Lower leg skin (tissue), 4 donors: ENCODE measurements at places on chromosomes 1 and 21.

DNA sequence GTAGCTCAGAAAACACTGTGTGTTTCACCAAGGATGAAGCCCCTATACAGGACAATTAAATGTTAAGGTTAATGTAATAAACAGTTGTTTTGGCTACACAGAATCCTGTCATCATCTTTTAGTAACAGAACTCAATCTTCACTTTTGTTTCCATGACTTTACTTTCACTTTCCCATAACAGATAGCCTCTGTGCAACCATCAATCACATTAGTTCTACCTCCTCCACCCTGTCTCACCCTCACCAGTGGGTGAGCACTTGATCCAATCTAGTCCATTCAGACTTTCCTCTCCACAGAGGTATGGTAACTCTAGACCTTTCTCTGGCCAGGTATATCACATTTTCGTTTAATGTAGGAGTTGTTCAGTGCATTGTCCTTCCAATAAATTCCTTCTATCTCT, 1018.5 kb downstream of the ADGRL2 start:
- DNase-seq = no peak

- DNase-seq = no peak
These were observed 24.4 kb downstream of the OR10R2 start for GRCh38 chr1:158496374-158496773.

GRCh38 chr1:64934115-64934877, 32.1 kb downstream of the JAK1 start:
- peak; percentile 44 for DNase-seq

DNA sequence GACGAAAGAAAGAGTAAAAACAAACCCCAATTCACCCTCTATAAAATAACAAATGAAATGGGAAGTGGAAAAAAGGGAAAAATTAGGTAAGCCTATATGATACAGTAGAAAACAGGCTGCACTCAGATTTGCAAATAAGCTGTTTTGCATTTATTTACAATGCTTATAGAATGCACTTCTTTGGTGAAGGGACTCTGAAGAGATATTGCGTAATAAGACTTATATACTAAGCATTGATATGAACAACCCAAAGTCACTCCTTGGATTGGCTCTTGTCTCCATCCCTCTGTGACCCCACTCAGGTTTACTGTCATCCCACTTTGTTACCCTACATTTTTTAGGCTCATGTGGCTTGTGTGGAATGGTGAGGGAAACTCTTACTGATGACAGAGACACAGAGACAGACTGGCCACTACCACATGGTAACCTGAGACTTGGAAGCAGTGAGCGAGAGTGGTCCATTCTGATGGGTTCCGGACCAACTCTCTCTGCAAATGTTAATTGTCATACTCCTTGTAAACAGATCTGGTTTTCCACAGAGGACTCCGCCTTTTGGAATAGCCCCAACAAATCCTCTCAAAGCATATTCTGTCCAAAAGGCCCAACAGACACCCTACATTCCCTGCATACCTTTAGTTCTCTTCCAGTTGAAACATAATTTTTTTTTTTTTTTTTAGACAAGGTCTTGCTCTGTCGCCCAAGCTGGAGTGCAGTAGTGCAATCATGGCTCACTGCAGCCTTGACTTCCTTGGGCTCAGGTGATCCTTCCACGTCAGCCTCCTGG, 11.0 kb downstream of the GSTM5 start:
- no peak for DNase-seq

DNA sequence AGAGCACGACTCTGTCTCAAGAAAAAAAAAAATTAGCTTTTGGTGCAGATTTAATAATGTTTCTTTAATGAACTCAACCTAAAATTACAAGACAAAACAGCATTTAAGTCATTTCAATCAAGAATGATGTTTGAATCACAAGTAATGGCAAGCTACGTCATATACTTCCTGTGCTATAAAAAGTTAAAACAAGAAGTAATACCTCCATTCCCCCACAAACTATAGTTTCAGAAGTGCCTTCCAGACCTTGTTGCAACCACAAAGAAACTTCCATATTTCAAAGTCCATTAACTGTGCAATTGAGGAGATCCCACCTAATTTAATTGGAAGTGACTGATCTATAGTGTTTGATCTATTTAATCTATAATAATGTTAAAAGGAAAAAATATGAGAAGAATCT, 15.1 kb downstream of the NRDC start:
- DNase-seq = no peak

- DNase-seq = no peak
These were observed 150.9 kb downstream of the PHTF1 start for GRCh38 chr1:113608399-113608798.

- DNase-seq = no peak
These were observed 41.8 kb downstream of the MACO1 start for GRCh38 chr1:25472471-25472870.

DNA sequence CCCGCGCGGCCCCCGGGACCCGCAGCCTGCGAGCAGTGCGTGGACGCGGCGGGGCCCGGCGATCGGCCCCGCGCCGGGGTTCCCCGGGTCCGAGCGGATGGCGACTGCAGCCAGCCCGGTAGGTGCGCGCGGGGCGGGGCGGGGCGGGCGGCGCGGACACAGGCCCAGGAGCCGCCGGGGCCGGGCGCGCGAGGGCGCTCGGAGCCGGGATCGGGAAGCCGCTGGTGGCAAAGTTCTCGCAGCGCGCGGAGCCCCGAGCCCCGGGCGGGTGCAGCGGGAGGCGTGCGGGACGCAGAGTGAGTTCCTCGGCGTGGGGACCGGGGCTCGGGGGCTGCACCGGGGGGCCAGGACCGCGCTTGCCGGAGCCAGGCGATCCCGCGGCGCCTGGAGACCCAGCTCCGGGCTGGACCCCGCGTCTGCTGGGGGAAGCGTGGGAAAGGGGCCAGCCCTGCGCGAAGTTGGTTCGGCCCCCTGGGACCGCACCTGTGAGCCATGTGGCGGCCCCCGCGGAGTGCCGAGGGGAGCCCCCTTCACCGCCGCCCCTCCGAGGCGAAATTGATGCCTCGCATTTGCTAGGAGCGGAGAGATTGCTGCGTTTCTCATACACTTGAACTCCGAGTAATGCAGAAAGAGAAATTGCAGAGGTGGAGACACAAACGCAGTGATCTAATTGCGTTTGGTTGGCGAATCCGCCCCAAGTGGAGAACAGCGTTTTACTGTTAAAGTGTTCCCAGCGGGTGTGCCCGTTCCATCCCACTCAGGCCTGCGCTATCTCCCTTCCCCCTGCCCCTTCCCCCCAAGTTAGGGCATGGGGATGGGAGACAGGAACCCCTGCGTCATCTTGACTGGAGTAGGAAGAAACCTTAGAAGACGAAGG, 228.9 kb upstream of the TMEM51 start:
- DNase-seq = no peak

- no peak for DNase-seq
These were observed 19.7 kb downstream of the OR6Y1 start for GRCh38 chr1:158534496-158534895.

- DNase-seq = no peak
These were observed 50.2 kb upstream of the TNR start for GRCh38 chr1:175793617-175794016.

DNA sequence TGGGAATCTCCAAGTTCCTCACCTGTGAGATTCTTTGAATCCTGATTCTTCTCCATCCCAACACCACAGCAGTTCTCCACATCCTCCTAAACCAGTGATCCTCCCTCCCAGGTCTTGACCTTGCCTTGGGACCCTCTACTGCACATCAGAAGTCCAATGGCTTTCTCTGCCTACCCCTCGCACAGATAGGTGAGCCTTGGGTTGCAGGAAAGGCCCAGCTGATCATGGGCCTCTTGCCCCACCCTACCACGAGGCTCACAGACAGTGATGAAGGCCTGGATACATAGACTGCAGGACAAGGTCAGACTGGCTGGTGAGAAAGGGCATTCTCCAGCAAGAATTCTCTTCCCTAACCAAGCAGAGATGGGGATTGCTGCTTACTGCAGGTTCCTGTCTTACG, 825 bp downstream of the FABP3 start:
- peak; percentile 50 for DNase-seq

- DNase-seq = no peak
These were observed 4.3 kb upstream of the UBE2U start for GRCh38 chr1:64199154-64199553.

GRCh38 chr1:181120924-181121323, 32.4 kb downstream of the IER5 start:
- DNase-seq = no peak

GRCh38 chr1:232686346-232686745, 56.4 kb upstream of the SIPA1L2 start:
- DNase-seq = no peak

DNA sequence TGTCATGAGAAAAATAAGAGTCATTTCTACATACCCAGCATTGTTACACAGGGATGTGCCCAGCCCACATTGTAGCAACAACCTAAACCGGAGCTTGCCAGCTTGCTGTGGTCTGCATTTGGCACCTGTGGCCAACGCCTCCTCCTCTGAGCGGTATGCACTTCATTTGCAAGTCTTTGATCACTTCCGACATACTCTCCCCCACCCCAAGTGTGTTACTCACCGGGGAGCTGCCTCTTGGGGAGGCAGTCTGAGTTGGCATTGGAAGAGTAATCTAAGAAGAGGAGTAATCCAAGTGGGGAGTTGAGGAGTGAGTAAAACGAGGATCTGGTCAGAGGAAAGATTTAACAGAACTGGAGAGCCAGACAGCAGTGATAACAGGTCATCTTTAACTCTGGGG, 3.8 kb downstream of the BCL9 start:
- peak; percentile 87 for DNase-seq

- DNase-seq = no peak
These were observed 199.4 kb upstream of the EDN2 start for GRCh38 chr1:41683681-41684500.

GRCh38 chr1:31934706-31935629, 3.2 kb downstream of the PTP4A2 start:
- DNase-seq = peak; percentile 72

GRCh38 chr1:69661686-69662085, 94.0 kb downstream of the LRRC7 start:
- no peak for DNase-seq

- DNase-seq = no peak
These were observed 931.2 kb upstream of the B3GALT2 start for GRCh38 chr1:194117582-194117981.

- DNase-seq = no peak
These were observed 739 bp downstream of the ZNF593 start for GRCh38 chr1:26170472-26170821.

GRCh38 chr1:116667575-116668105, at the start of gene IGSF3:
IGSF3 (minus strand) TSS chr1:116667733; CDS start chr1:116666326, 1,407 bp downstream.
- peak; percentile 51 for DNase-seq

DNA sequence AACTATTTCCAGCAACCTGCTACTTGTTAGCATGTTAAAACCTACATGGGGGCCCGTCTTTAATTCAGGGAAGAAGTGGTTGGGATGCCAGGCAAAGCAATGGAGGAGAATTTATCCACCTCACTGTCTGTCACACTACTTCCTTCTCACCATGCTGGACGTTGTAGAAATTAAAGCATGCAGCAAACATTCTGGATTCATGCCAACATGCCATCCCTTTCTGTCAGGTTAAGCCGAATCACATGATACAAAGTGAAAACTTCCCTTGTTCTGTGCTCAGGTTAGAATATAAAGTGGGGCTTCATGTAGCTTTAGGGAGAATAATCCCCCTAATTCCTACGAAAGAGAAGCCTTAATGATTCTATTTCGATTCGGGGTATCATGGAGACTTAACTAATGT, 95.5 kb downstream of the ERG start:
- no peak for DNase-seq

GRCh38 chr1:115302390-115302961, 35.6 kb downstream of the NGF start:
- no peak for DNase-seq
